ENCODE measurements at places on chromosomes 4 and X.

DNA sequence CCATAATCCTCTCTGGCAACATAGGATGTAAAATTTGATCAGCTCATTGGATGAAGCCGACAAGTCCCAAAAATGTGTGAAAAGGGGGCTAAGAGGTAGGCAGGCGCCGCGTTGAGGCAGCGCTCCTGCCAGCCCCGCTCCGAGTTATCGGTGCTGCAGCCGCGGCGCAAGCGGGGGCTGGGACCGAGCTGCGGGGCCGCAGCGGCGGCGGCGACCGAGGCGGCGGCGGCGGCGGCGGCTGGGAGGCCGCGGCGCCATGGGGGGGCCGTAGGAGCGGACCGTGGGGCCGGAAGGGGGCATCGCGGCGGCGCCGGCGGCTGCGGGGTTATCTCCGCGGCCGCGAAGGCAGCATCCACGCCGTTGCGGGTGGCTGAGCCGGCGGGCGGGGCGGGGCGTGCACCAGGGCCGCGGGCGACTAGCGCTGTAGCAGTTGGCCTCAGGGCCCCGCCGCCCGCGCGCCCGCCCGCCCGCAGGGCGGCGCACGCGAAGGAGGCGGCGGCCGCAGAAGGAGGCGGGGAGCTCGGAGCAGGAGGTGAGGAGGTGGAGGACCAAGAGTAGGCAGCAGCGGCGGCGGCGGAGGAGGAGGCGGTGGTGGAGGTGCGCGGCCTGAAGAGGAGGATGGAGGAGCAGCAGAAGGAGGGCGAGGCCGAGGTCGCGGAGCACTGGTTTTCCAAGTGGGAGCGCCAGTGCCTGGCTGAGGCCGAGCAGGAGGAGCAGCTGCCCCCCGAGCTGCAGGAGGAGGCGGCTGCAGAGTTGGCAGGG is 126.0 kb upstream of the CXorf66 start:
- DNase-seq: no peak

- DNase-seq: no peak
Measured at GRCh38 chrX:37686369-37686995, 891 bp downstream of the XK start.

DNA sequence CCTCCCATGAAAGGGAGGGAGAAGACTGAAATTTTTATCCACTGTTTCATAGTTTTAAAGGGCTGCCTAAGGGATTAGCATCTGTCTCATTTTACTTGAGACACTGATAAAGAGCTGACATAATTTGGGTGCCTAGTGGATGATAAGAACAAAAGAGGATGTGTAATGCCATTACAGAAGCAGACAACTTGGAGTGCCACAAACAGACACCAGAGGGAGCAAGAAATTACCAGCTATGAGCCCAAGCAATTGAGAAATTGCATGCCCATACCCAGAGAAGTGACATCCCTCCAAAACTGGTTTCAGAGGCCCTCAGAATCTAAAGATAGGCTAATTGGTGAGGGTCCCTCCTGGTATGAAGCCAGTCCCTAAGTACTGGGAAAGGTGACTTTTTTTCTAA is 38.5 kb upstream of the POU3F4 start:
- no peak for DNase-seq

GRCh38 chr4:120215350-120215749 is 148.7 kb upstream of the MAD2L1 start:
- DNase-seq: no peak

DNA sequence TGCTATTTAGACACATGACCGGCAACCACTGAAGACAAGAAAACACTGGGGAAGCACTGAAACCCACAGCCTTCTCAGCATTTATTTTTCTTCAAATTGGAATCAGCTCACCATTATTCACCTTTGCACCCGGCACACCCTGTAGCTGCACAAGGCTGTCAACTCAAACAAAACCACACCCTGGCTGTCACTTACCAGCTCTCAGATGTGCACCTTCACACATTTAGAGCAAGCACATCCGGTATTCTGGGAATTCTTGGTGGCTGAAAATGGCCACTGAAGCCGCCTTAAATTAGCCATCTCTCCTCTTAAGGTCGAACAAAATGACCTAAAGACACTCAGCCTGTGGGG is 5.9 kb downstream of the ZFYVE28 start:
- peak; percentile 50 for DNase-seq

GRCh38 chr4:83149865-83150652 is 35.5 kb upstream of the PLAC8 start:
- no peak for DNase-seq

DNA sequence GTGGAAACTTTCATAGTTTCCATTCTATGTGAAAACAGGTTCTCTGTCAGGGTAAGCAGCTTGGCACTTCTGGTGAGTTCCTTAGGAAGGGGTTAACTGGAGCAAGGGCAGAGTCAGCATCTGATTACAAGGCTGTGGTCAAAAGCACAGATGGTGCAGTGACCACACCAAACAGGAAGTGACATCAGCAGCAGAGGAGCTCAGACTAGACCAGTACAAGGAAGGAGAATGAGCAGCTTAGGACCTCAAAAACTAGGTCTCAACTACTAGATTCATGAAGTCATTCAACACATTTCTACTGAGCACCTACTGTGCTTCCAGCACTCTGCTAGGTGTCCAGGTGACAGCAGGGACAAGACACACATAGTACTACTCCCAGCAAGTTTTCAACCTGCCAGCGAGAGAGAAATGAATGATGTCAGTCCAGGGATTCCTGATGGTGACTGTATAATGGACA is 130.2 kb downstream of the AMELX start:
- no peak for DNase-seq

DNA sequence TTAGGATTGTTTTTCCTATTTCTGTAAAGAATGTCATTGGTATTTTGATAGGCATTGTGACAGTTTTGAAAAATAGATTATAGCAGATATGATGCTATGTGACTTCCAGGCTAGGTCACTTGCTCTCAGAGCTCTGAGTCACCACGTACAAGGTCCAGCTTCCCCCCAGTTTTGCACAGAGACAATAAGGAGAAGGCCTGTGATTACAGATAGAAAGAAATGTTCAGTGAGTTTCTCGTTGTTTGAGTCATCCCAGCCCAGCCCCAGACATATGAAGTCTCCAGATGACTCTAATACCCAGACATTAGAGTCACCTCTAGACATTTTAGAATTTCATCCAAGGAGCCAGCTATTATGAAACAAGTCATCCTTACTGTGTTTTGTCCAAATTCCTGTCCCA is 57.2 kb downstream of the MFAP3L start:
- no peak for DNase-seq

DNA sequence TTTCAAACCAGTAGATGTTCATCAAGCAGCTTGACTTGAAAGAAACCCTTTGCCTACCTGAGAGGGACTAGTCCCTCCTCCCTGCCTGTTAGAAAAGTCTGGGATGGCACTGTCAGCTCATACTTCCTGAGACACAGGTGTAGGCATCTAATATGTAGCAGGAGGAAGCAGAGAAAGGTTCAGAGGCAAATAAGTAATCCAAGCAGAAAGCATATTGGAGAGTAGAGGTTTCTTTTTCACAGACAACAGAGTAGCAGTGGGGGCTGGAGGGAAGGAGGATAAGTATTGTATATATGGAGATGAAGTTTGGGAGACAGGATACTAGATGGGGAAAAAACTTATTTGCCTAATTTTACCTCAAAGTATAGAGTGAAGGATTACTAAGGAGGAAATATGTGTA is 81.5 kb downstream of the FNIP2 start:
- no peak for DNase-seq

GRCh38 chr4:27414887-27415731 is 554.5 kb downstream of the STIM2 start:
- DNase-seq: no peak

- no peak for DNase-seq
Measured at GRCh38 chr4:39346856-39347519, 19.2 kb downstream of the RFC1 start.

GRCh38 chrX:50779694-50780093 is 34.3 kb downstream of the SHROOM4 start:
- no peak for DNase-seq

GRCh38 chr4:147325571-147325981 is 155.3 kb upstream of the EDNRA start:
- DNase-seq: no peak

DNA sequence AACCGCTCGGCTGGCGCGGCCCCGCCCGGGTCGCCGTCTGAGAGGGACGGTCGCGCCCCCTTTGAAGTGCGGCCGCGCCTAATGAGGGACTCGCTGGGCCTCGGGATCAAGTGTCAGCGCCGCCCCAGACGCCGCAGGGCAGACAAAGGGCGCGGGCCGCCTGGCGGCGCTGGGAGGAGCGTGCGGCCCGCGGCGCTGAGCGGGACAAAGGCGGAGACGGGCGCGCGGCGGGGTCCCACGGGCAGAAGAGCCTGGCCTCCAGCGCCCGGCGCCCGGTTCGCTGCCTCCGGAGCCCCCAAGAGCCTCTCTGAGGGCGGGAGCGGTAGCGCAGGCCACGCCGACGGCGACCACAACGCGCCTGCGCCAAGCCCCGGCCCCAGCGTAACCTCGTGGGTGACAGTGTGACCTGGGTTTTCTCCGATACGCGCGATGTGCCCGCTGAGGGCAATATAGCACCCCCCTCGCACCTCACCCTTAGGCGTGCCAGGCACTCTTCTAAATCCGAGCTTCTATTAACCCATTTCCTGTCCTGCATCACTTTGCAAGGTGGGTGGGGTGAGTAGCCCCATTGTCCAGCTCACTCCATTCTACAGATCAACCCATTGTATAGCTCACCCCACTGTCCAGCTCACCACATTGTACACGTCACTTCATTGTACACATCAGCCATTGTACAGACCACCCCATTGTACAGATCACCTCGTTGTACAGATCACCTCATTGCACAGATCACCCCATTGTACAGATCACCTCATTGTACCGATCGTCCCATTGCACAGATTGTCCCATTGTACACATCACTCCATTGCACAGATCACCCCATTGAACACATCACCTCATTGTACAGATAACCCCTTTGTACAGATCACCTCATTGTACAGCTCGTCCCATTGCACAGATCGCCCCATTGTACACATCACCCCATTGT is 33.7 kb upstream of the STX18 start:
- peak; percentile 62 for DNase-seq

GRCh38 chr4:21134994-21135393 is 434.7 kb downstream of the PACRGL start:
- DNase-seq: no peak

GRCh38 chr4:25638806-25639205 is 16.8 kb upstream of the SLC34A2 start:
- DNase-seq: no peak

DNA sequence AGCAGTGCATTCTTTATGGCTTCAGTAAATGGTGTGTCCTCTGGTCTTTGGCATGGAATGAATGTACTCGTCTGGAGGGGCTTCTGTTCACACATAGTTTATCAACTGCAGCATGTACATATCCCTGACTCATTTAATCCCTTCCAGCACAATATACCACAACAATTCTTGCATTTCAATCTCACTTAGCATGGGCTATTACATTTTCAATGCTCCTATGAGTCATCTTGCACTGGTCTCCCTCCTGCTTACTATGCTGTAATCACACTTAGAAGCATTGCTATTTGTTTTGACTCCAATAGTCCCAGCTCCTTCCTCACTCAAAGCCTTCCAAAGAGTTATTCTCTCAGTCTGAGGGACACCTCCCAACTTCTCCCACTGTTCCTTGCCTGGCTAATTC is 180.9 kb upstream of the NUDT10 start:
- DNase-seq: no peak

DNA sequence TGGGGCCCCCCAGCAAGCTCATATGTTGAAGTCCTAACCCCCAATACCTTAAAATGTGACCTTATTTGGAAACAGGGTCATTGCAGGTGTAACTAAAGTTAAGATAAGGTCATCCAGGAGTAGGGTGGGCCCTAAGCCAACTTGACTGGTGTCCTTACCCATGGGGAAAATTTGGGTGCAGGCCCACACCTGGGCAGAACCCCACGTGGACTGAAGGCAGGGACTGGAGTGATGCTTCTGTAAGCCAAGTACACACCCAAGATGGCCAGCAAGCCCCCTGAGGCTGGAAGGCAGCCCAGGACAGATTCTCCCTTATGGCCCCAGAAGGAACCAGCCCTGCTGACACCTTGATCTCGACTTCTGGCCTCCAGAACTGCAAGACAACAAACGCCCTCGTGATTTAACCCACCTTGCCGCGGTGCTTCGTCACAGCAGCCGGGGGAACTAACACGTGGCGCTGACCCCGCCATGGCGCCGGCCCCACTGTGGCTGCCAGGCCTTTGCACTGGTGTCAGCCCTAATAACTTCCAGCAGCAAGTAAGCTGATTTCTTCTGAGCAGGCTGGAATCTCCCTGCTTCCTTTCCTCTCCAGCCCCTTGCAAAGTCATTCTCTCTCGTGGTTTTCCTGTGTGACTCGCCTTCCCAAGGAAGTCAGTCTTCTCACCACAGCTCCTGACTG is 23.2 kb upstream of the MXD4 start:
- DNase-seq: no peak

- DNase-seq: no peak
Measured at GRCh38 chrX:1307626-1308340, 28.8 kb upstream of the IL3RA start.

DNA sequence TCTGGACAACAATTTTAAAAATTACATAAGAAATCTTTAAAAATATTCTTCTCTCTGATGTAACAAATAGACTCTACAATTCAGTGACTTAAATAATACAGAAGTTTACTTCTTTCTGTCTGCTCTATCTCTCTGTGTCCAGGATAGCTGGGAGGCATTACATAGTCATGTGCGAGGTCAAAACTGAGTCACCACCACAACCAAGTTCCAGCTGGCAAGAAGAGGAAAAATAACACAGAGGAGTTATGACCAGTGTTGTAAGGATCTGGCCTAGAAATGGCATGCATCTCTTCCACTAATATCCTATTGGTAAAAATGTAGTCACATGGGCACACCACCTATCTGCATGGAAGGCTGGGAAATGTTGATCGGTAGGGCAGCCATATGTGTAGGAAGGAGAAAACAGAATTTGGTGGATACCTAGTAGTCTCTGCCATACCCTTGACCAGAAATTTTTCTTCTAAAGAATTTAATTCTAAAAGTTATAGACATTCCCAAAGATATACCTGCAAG is 39.4 kb upstream of the WDFY3 start:
- no peak for DNase-seq

- DNase-seq: peak; percentile 10
Measured at GRCh38 chr4:148444296-148445070, 2.3 kb upstream of the NR3C2 start.

DNA sequence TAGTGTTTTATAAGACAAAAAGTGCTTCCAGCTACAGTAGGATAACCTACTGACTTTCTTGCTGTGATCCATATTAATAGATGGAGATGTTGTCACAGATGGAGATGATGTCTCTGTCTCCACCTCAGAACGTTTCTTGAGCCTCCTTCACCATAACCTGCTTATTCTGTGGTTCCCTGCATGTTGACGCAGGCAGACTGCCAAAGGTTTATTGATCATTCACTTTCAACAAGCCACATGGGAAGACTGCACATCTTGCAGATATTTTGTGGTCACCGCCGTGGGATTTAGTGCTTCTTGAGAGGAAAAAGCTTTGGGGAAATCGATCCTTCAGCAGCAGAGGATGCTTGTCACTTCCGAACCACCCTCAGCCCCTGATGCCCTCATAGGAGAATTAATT is 943.0 kb upstream of the PRKX start:
- DNase-seq: no peak

- DNase-seq: no peak
Measured at GRCh38 chrX:29841750-29842149, 373.6 kb upstream of the MAGEB2 start.

Measured in stimulated activated CD8-positive, alpha-beta memory T cell treated with anti-CD3 and anti-CD28 coated beads, Interleukin-4, amount 100 ng/mL, for 24 hours (primary cell).